Stimulated activated CD8-positive, alpha-beta memory T cell treated with anti-CD3 and anti-CD28 coated beads, Interleukin-7, amount 100 ng/mL, for 1 hour (primary cell): ENCODE measurements at places on chromosomes 12 and 14.

- no peak for DNase-seq
Measured at GRCh38 chr14:38605193-38606114, 349.6 kb upstream of the CLEC14A start.

- DNase-seq: no peak
Measured at GRCh38 chr14:64790478-64790877, 86.3 kb downstream of the PLEKHG3 start.

GRCh38 chr14:102125546-102125945 is 14.2 kb upstream of the WDR20 start:
- DNase-seq: no peak

- no peak for DNase-seq
Measured at GRCh38 chr14:43697003-43697402, 810.1 kb downstream of the FSCB start.

DNA sequence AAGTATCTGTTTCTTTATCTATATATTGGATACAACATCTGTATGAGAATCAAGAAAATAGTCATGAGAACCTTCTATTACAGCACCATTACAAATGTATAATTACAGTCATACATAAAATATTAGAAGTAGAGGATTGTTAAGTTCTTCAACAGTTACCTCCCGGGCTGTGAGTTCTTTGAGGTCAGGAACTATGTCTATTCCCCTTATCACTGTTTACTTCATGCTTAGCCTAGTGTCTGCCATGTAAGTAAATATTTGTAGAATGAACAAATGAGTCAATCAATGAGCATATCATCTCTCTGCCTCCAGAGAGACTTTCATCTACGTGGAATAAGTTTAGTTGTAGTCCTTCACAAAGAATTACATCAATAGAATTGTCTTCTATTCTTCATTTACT is 47.2 kb downstream of the PUS7L start:
- no peak for DNase-seq

DNA sequence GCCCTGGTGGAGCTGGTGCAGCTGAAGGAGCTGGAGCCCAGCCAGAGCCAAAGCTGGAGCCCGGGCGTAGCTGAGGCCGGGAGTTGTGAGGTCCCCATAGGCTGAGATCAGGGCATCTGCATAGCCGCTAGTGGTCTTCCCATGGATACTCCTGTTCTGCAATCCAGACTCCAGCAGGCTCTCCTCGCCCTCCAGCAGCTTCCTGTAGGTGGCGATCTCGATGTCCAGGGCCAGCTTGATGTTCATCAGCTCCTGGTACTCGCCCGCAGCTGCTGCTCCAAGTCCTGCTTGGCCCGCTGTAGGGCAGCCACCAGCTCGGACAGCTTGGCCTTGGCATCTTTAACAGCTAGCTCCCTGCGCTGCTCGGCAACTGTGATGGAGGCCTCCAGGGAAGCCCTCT is 966.1 kb downstream of the FSCB start:
- DNase-seq: no peak

DNA sequence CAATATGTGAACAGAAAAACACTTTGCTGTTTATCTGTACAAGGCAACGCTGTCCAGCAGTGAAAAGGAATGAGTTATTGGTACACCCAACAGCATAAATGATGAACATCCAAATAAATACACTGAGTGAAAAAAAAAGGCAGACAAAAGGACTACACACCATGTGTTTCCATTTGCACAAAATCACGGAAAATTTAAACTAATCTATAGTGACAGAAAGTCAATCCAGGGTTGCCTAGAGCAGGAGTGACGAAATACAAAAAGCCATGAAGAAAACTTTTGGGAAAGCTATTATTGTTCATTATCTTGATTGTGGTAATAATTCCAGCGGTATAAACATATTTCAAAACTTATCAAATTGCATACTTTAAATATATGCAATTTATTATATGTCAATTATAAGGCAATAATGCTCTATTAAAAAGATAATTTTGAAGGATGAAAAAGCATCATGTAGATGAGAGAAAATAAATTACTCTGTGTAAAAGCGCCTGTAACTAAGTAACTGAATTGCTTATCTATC is 578.0 kb upstream of the TMEM132C start:
- DNase-seq: no peak

DNA sequence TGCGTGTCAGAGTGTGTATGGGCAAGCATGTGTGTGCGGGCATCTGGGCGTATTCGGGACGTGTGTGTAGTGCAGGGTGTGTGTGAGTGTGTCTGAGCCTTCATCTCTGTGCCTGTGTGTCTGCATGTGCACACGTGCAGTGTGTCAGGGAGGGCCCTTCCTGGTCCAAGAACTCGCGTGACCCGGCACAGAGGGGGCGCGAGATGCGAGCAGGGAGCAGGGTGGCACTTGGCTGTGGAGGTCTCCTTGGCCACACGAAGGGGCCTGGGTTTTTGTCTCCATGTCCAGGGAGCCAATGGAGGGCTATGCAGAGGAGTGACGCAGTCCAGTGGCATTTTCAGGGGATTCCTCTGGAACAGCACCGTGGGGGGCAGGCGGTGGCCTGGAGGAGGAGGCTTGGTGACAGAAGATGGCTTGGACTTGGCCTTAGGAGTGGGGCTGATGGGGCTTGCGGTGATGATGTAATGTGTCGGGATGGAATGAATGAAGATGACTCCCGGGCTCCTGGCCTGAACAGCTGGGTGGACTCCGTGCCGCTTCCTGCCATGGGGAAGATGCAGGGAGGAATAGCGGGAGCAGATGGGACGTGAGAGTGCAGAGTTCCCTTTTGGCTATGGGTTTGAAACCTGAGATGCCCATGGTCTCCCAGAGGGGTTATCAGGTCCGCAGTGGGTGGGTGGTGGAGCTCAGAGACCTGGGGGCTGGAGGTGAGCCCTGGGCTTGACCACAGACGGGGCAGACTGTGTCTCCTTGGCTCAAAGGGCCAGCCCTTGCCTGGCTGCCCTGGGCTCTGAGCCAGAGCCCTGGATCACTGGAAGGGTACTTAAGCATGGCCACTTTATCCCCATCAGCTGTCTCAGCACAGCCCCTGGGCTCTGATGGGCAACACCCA is 208.3 kb downstream of the PHETA1 start:
- no peak for DNase-seq

GRCh38 chr14:31965735-31966598 is 111.1 kb upstream of the ARHGAP5 start:
- no peak for DNase-seq

GRCh38 chr12:114729731-114730130 is 45.8 kb upstream of the TBX3 start:
- DNase-seq: no peak
